ENCODE measurements at places on chromosomes 2 and 18. TPM values are rescaled to one million over a fixed set of nuclear protein-coding genes. Genes with fewer than 3 reads are reported as not detected.

GRCh38 chr18:55488473-55488872 is 99.5 kb downstream of the TCF4 start:
- DNase-seq = no peak
- peaks cover 31% of the 10 kb centered on the region for H3K4me1 ChIP-seq
- no peaks in the 10 kb centered on the region for H3K27me3 ChIP-seq
- H3K36me3 ChIP-seq = no peaks in the 10 kb centered on the region
- no peak overlapping the region for H3K4me3 ChIP-seq

DNA sequence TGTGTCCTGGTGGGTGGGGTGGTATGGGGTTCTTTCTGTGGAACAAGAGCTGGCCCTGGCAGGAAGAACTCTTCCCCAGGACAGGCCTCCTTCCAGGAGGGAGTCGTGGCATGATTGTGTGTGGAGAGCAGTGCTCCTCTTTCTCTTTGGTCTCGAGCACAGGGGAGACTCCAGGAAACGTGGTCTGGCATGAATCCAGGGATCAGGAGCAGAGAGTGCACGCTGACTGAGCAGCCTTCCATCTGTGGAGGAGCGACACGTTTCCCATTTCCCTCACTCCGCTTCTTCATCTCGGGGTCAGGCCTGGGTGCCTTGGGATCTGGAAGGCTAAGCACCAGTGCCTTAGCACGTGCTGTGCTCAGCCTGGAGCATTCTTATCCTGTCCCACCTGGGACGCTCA is 132.0 kb upstream of the HDAC4 start:
- H3K4me1 ChIP-seq = peaks cover 15% of the 10 kb centered on the region
- H3K27ac ChIP-seq = no peak overlapping the region
- H3K4me3 ChIP-seq = peak overlapping the region; percentile 24
- peaks cover 14% of the 10 kb centered on the region for H3K36me3 ChIP-seq
- H3K27me3 ChIP-seq = peaks cover 9% of the 10 kb centered on the region
- DNase-seq = no peak

GRCh38 chr2:218781691-218782527 is at the start of gene CYP27A1:
TSS of gene CYP27A1 (plus strand) at chr2:218782147. CDS start at chr2:218782183, 36 bp downstream.
- peak; percentile 50 for DNase-seq
- H3K4me1 ChIP-seq = peaks cover 2% of the 10 kb centered on the region
- H3K36me3 ChIP-seq = peaks cover 10% of the 10 kb centered on the region
- H3K4me3 ChIP-seq = peak within 1 kb of the TSS; percentile 81
- H3K27ac ChIP-seq = no peak within 1 kb of the TSS

DNA sequence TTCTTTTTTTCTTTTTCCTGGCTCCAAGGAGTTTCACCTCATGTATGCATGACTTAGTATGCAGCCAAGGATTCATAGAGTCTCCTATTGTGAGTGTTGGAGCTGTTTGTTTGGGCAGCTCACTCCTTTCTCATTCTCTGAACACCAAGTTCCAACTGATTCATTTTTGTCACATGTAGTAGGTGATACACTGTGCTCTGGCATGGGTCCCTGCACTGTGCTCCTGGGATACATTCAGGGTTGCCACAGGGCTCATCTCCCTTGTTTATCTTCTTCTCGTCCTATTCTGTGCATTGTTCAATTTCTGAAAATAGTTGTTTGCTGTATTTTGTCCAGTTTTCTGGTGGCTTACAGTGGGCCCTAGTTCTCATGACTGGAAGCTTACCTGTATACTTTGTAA is 96.8 kb downstream of the ZNF407 start:
- peaks cover 1% of the 10 kb centered on the region for H3K27me3 ChIP-seq
- no peaks in the 10 kb centered on the region for H3K36me3 ChIP-seq
- H3K27ac ChIP-seq = no peak overlapping the region
- no peak for DNase-seq
- no peak overlapping the region for H3K4me3 ChIP-seq

Gene RAD51AP2
- total RNA-seq = not detected

Gene ALKAL2
- 1.0 TPM for total RNA-seq

DNA sequence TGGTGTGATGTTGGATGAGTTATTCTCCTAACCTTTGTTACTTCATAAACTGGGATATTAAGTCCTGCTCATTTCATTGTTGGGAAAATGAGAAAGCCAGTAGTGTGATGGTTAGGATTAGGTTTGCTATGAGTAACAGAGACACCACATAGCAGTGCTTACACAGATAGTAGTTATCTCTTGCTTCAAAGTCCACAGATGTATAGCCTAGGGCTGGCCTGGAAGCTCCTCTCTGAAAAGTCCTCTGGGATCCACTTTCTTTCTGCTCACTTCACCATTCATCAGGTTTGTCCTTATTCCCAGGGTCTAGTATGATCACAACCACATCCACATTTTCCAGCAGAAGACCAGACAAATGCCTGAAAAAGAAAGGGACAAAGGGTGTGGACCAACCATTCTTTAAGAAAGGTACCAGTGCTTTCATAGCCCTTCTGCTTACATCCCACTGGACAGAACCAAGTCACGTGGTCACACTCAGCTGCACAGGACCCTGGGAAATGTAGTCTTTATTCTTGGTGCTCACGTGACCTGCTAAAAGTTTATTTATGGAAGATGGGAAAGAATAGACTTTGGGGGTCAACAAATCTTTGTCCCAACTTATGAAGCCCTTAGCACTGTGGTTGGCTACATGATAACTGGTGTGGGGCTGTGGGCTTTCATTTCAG is 108.9 kb downstream of the INSIG2 start:
- no peaks in the 10 kb centered on the region for H3K36me3 ChIP-seq
- H3K4me1 ChIP-seq = peaks cover 2% of the 10 kb centered on the region
- H3K27ac ChIP-seq = no peak overlapping the region
- no peaks in the 10 kb centered on the region for H3K27me3 ChIP-seq

DNA sequence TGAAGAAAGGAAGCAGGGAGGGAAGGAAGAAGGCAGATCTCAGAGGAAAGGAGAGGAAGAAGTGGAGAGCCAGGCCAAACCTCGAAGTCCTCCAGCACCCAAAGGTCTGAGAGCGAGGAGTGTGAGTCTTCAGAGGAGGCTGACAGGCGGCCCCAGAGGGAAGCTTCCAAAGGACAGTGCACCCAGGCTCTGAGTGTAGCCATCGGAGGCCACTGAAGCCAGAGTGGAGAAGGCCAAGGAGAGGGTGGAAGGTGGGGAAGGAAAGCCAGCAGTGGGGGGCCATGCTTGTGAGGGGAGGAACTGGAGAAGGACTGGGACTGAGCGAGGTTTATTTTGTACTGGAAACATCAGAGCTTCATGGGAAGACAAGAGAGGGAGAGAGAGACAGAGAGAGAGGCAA is 6.0 kb downstream of the ATP6V1B1 start:
- no peak overlapping the region for H3K4me3 ChIP-seq
- H3K27me3 ChIP-seq = peaks cover 16% of the 10 kb centered on the region
- no peaks in the 10 kb centered on the region for H3K4me1 ChIP-seq

Gene WDR7
- 41.8 TPM for total RNA-seq

Gene LINC00305
- total RNA-seq = not detected

All from glutamatergic neuron (in vitro differentiated cells).